ENCODE measurements at places on chromosomes 7 and 10. TPM values are rescaled to one million over a fixed set of nuclear protein-coding genes. Genes with fewer than 3 reads are reported as not detected.
A peak's percentile ranks its signal among the peaks of the same experiment; 100 is the strongest.

Gene SLC29A4
- total RNA-seq: 6.5 TPM

Gene PPP1R17
- not detected for total RNA-seq

Gene ATG9B
- 0.55 TPM for total RNA-seq

Gene MINDY3
- 22.2 TPM for total RNA-seq

Gene PNLIPRP3
- not detected for total RNA-seq

Gene RBM20
- total RNA-seq: 3.3 TPM

Gene TLX1
- not detected for total RNA-seq

DNA sequence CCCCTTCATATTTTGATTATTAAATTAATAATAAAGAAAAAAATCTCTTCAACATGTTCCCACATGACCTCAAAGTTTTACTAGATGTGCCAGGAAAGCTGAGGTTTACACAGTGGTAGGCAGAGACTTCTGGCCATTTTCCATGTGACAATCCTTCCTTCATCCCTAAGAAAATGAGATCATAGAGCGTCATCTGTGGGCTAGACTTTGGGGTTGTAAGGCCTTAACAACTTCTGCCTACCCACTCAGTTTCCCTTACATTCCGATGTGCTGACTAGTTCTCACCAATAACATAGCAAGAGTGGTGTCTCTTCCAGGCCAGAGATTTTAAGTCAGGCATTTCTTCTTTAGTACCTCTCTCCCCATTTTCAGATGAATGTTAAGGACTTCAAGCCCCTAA, 171.1 kb upstream of the PHF14 start:
- DNase-seq: peak; percentile 82

- DNase-seq: no peak
These were observed 290.7 kb downstream of the KLF6 start for GRCh38 chr10:3494131-3494837.

DNA sequence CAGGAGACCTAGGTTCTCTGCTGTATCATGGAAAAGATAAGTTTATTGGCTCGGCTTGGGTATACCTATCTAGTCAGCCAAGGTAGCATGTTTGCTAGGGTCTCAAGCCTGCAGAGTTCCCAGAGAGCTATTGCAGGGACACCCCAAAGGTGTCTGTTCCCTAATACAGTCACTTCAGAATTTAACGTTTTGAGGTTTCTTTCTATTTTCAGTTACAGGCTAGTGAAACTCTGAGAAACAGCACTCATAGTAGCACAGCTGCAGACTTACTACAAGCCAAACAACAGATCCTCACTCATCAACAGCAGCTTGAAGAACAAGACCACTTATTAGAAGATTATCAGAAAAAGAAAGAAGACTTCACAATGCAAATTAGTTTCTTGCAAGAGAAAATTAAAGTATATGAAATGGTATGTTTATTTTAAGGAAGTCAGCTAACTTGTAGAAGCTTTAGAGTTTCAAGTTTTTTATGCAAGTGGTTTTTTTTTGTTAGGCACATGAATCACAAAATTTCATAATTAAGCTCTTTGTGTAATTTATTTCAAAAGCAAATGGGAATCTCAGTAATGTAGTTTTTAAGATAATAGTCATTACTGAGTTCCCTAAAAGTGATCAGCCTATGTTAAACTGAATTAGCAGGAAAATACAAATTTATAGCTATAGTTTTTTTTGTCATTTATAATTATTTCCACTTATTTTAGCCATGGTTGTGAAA, 54.9 kb downstream of the AKAP9 start:
- no peak for DNase-seq

GRCh38 chr7:1883031-1883761, 213.1 kb downstream of the ELFN1 start:
- DNase-seq: peak; percentile 81

DNA sequence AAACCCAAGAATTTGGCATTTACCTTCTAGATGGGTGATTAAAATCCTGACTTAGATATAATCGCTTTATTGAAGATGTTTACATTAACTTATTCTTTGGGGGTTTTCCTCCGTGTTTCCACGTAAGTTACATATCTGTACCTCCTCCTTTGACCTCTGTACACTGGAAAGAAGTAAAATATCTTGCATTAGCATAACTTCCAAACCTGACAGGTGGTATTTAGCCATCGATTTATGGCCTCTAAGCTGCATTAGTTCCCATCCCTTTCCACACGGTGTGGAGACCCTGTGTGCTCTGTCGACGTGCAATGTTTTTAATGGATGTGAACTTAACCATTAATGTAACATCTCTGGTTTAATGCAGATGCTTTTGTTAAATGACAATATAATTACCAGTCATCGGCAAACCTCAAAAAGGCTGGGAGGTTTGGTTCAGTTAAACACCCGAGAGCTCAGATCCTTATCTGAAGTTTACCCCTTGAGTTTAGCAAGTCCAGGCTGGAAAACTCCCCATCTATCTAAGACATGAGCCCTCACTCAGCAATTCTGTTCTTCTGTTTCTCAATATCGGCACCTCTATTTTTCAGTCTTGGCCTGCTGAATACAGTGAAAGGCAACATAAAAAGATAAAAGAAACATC, 295.2 kb downstream of the GATA3 start:
- no peak for DNase-seq

GRCh38 chr7:106756071-106756470, 95.1 kb upstream of the CCDC71L start:
- DNase-seq: no peak

- DNase-seq: no peak
These were observed 266.3 kb downstream of the KCND2 start for GRCh38 chr7:120539321-120539720.

- DNase-seq: no peak
These were observed 6.9 kb upstream of the CREB3L2 start for GRCh38 chr7:138008588-138009349.

DNA sequence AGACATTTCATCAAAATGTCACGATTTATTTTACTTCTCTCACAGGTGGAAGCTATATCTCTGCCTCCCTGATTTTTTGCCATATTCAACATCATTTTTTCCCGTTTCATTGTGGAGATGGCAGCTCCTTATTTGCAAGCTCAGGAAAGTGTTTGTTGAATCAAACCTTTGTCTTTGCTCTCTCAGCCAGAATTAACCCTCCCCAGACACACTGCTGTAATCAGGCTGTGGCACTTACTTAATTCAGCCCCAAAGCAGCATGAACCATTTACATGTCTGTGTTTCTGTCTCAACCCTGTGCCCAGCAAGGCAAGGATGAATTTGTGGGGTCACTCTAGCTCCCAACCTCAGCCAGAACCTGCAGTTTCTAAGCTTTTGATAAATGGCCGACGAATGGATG, 397.2 kb downstream of the TCERG1L start:
- DNase-seq: no peak

DNA sequence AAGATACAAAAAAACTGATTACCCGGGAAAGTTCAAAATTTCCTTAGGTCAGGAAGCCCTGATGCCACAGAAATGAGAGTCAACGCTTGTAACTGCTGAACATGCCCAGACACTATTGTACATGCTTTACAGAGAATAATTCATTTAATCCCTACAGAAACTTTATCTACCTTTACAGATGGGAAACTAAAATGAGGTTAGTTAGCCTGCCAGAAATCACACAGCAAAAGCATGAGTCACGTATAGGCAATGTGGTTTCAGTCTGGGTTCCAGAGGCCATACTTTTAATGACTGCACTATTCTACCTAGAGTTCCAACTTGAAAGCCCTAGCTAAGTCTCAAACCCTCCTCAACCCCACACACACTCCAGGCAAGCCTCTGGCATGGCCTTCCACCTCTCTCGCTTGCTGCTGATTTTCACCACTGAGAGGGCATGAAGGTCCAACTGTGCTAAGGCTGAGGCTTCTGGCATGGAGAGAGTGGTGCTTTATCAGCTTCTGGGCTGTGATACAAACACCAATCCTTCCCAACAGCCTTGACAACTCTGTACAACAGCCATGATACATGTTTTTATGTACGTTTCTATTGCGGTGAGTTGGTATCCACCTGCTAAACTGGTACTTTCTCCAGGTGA, 1011.2 kb upstream of the GHITM start:
- DNase-seq: no peak

GRCh38 chr10:17980846-17981565, 29.3 kb downstream of the SLC39A12 start:
- no peak for DNase-seq

DNA sequence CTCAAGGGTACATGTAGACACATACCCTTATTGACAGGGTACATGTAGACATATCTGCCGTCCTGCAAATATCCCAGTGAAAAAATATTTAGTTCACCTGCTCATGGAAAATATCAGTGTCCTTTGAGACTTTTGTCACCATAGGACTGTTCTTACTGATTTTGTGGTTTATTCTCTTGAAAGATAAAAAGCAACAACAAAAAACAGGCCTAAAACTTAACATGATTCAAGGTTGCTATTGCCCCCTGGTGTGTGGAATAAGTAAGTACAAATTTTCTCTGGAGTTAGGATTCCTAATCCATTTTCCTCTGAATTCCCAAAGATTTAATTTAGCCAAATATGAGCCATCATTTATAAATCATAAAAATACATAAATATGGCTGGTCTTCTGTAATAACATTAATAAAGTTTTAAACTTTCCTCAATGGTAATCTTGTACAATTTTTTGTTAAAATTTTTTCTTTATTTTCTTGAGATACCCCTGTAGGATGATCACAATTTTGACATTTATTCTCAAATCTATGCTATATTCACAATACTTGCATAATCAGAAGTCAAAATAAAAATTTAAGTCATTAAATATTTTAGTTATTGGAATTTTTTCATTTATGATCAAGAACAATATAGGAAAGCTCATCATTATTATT, 741.4 kb upstream of the POT1 start:
- no peak for DNase-seq

DNA sequence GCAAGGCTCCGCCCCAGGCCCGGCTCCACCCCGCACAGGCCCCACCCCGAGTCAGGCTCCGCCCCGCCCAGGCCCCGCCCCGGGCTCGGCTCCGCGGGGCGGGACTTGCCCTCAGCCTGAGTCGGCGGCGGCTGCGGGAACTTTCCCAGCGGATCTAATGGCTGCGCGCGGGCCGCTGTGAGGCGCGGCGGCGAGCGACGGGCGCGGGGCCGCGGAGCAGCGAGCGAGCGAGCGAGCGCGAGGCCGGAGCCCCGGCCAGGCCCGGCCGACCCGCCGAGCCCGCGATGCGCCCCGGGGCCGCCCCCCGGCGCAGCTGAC, at the start of gene INPP5A:
TSS of gene INPP5A (plus strand) at position 104 of the 318 bp plus-strand sequence. CDS start 310 bp downstream, outside the sequence.
- DNase-seq: no peak

GRCh38 chr7:30433082-30433481, 45.5 kb downstream of the NOD1 start:
- DNase-seq: no peak

- DNase-seq: peak; percentile 74
These were observed 12.6 kb downstream of the HPS1 start for GRCh38 chr10:98433881-98434732.

GRCh38 chr7:77238703-77239136, 39.1 kb upstream of the FGL2 start:
- no peak for DNase-seq

DNA sequence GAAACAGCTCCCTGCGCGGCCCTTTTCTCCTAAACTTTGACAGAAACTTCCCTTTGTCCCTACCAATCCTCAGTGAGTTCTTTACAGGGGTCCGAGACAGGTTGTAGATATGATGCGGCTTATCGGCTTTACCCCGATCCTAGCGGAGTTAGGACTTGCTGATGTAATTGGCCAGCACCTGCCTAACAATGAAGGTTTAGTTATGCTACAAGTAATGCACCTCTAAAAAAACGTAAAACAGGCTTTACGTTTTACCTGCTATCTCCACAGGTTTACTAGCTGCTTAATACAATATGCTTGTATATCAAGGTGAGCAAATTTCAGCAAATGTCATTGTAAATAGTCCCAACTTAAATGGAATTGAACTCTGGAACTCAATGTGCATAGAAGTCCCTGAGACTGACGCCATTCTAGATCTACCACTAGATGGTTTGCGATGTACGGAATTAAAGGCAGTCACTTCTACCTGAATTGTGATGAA, 697 bp upstream of the SNX13 start:
- DNase-seq: no peak

DNA sequence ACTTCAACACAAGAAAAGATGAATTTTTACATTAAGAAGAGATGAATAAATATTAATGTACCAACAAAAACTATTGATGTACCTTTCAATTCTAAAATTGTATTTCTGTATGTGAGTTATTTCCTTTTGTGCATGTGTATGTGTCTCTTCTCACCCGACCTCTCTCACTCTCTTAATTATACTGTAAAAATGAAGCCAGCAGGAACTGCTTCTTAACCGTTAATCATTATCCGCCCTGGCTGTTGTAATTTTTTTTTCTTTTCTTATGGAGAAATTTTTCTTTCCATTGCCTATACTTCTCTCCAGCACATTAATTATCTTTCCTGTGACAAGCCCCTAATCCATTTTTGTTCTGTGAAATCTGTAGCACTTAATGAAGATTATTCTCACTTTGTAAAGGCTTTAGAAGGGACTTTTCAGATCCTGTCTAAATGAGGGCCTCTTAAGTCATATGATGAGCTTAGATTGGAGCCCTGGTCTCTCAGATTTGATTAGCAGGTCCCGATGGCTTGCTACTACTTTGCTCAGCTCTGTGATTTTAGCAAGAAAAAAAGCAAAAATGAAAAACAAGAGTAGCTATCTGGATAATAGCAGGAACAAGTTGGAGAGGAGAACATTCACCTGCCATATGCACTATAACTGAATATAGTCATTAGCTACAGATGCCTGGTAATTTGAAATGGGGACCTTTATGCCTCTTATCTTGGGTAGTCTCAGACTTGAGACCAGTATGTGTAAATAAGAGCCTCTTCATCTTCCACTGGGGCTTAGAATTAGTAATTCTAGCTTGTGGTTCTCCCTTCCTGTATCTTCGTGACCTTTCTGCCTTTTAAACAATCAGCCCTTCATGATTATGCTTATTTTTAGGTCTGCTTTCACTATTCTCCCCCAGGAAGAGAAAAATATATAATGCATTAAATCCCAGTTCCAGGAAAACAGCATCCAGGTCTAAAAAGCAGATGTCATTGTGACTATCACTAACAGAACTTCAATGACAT, 80.0 kb upstream of the COL1A2 start:
- no peak for DNase-seq

- peak; percentile 56 for DNase-seq
These were observed 184.4 kb upstream of the LYZL2 start for GRCh38 chr10:30813872-30814481.
